ENCODE measurements at places on chromosomes 11 and 22.
A peak's percentile ranks its signal among the peaks of the same experiment; 100 is the strongest.

GRCh38 chr11:30468881-30469280 is 117.3 kb downstream of the MPPED2 start:
- DNase-seq, result no peak

GRCh38 chr11:69095300-69095699 is 46.6 kb downstream of the TPCN2 start:
- no peak for DNase-seq

DNA sequence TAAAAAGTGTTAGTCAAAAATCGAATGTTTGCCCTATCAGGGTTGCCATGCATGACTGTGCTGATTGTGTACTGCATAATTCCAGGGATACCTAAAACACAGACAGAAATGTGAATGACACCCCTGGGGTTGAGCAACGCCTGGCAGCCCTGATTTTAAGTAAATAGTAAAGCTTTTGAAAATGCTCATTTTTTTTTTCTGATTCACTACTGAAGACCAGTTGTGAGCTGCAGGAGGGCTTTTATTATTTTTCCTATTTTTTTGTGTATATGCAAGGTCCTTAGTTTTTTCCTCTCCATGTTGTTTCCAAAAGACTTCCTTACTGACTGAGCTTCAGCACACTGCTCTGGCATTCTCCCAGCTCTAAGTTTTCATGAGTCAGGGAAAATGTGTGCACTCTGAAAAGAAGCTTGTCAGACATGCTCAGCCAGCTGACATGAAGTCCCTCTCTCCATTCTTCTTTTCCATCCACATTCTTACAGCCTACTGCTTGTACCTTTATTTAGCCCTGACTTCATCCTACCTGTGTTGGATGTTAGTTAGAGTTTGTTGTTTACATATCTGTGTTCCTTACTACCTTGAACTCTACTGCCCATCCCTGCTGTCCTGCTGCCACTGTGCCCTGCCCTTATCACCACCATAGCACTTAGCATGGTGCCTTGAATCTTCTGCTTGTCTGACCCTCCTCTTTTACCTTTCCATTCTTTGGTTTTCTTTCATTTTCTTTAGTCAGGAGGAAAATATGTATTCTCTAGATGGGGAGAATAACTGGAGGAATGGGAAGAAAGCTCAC is 79.5 kb downstream of the HORMAD2 start:
- peak; percentile 56 for DNase-seq

- DNase-seq, result no peak
These were observed 27.9 kb downstream of the PIWIL4 start for GRCh38 chr11:94595076-94595475.

GRCh38 chr11:44538375-44539054 is 26.9 kb upstream of the CD82 start:
- no peak for DNase-seq

- DNase-seq, result no peak
These were observed 1.1 kb upstream of the IL18BP start for GRCh38 chr11:71997594-71997993.

DNA sequence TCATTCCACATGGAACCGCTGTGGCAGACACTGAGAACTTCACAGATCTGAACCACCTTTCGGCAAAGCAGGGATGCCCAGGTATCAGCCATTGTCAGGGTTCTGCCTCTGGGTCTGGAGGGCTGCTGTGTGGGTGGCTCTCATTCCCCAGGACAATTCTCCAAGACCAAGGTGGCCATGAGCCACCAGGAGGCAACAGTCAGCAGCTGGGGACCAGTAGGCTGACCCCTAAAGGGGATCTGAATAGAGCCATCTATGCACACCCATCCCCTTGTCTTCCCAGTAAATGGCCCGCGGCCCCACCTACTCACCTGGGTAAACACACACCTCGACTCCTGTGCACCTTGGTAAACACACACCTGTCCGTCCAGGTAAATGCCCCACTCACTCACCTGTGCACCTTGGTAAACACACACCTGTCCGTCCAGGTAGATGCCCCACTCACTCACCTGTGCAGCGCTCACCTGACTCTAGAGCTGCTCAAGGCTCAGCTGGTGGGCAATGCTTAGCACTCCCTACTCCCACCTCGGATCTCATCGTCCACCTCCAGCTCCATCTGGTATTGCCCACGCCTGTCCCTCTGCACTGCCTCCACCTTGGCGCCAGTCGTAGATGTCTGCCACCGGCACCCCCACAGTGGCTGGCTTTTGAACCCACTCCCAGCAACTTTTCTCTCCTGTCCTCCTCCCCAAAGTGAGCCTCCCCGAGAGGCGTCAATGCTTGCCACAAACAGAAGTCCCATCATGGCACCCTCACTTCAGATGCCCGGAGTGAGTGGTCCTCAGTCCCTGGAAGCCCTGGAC is 10.2 kb downstream of the SLC25A1 start:
- DNase-seq, result no peak

GRCh38 chr11:46249103-46249937 is 28.1 kb upstream of the CREB3L1 start:
- no peak for DNase-seq

DNA sequence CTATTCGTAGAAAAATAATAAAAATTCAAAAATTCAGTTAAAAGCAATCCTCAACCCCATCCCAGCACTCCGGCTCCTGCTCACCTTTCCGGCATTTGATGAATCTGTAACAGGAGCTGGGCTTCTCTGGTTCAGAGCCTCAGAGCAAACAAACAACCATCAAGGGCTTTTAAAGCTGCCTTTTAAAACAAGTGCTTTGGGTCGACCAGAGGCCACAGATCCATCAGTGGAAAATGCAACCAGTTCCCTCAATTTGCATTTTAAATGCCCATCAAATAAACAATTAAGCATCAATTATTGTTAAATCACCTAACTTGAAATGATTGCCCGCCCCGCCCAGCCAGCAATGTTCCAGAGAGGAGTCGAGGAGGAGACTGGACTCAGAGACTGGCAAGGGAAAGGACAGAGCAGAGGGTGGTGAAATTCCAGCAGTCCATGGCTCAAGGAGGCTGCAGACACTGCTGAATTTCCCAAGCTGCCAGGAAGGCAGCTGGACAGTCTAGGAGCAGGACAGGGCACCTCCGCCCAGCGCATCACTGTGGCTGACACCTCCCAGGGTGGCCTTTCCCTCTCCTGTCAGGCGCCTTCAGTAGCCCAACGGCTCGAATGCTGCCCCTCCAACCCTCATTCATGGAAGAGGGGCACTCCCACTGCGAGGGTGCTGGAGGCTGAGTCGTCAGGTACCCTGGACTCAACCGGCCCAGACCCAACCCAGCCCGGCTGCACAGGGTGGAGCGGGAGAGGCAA is 7.5 kb downstream of the FXYD6 start:
- no peak for DNase-seq

- no peak for DNase-seq
These were observed 25.5 kb downstream of the KREMEN1 start for GRCh38 chr22:29098296-29098695.

GRCh38 chr11:125155100-125155444 is 9.5 kb upstream of the PKNOX2 start:
- DNase-seq, result no peak

DNA sequence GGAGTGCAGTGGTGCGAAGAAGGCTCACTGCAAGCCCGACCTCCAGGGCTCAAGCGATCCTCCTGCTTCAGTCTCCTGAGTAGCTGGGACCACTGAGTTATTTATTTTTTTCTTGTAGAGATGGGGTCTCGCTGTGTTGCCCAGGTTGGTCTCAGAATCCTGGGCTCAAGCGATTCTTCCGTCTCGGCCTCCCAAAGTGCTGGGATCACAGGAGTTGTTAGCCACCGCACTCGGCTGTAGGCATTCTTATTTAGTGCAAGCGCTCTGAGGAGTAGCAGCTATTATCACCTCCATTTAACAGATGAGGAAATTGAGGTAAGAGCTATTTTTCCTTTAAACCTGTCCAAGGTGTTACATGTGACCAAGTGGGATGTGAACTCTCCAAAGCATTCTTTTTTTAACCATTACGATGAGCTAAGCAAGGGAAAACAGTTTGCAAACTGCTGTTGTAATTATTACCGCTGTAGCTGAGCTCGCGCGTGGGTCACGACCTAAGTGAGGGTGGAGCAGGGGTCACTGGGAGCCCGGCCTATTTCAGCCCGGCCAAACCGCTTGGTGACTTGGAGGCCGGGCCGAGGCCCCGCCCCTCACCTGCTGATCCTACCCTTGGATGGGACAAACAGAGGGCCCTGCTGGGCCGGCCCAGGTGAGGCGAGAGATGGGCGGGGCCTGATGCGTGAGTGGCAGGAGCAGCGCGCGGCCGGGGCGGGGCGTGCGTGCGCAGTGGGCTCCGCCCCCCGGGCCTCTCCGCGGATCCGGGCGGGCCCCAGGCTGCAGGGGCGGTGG is 449 bp upstream of the KREMEN1 start:
- no peak for DNase-seq

- no peak for DNase-seq
These were observed 40.4 kb downstream of the BCR start for GRCh38 chr22:23220485-23221350.

DNA sequence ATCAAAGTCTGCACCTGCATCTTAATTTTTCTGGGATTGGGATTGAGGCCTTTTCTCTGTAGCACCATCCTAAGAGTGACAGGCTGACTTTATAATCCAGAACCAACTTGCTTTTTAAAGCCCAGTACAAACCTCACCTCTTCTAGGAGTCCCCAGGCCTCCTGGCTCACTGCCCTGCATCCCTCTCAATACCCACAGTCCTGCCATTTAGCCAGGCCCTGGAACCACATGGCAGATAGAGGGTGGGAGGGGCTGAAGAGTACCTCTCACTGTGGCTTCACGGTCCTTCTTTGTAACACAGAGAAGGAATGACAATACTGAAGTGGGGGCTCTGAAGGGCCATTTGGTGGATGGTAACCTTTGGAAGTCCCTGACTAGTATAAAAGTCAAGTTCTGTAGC is 63.5 kb upstream of the PHOX2A start:
- no peak for DNase-seq

GRCh38 chr22:17842386-17842785 is 68.1 kb upstream of the BID start:
- DNase-seq, result no peak

GRCh38 chr11:116973270-116973669 is 125.0 kb downstream of the SIK3 start:
- DNase-seq, result no peak

GRCh38 chr11:60314635-60315321 is 12.3 kb upstream of the MS4A6E start:
- DNase-seq, result no peak

DNA sequence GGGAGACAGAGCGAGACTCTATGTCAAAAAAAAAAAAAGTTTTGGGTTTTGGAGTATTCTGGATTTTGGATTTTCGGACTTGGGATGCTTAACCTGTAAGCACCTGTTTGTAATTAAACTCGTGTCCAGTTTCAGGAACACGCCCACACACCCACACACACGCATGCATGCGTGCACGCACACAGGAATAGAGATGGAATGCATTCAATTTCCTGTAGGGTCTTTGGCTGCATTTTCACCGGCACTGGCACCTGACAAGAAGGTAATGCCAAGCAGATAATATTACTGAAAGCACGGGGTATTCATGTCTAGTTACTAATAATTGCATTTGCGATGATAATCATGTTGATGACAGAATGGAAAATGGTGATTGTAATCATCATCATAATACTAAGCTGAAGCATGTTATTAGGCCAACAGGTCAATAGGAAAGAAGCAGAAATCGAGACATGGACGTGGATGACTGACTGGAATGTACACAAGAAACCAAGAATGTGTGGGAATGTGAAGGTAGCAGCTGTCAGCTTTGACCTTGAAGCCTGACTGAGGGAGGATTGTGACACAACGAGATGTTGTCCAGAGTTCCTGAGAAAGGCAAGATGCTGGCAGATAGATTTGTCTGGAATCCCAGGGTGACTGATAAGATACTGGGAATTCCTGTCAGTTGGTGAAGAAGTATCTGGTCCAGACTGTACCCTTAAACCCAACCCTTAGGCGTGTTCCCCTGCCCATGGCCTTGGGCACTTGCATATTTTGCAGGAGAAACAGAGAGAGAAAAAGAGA is 108.6 kb downstream of the SYN3 start:
- DNase-seq, result no peak

Data from AG04449 (cell line).